ENCODE measurements at places on chromosomes 13 and 19.

GRCh38 chr13:72100339-72100738, 233.3 kb upstream of the DACH1 start:
- DNase-seq, result no peak

- DNase-seq, result no peak
Observed at GRCh38 chr13:58300224-58300623, 668.7 kb downstream of the PCDH17 start.

DNA sequence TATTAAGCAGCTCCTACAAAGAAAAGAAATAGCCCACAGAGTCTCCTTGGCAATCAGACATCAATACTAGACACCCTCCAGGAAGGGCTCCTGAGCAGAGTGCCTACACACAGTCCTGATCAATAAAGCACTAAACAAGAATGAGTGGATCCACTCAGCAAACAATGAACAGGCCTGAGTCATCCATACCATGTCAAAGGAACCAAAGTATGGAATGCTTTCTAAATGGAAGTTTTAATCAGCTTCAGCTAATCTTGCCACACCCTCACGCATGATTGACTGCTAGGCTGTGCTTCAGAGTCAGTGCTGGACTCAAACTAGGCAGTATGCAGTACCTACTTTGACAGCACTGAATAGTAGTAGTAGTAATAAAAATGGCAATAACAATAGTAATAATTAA, 392.7 kb upstream of the HTR2A start:
- DNase-seq, result no peak

GRCh38 chr19:33406521-33407139, 33.1 kb downstream of the CEBPG start:
- peak; percentile 40 for DNase-seq
